ENCODE measurements at places on chromosomes 5 and 9.

GRCh38 chr9:106104887-106105286 is 410.5 kb downstream of the TMEM38B start:
- DNase-seq, result no peak

DNA sequence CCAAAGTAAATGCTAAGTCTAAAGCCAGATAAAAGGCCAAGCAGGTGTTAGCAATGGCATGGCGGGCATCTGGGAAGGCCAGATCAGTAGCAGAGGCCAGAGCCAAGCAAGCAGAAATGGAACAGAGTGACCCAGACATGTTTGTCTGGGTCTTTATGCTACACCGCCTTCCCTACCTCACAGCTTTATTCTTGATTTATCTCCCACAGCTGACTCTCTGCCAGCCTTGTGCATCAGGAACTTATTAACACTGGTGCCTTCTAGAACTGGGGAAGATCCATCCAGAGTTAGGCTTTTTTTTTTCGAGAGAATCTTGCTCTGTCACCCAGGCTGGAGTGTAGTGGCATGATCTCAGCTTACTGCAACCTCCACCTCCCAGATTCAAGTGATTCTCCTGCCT is 112.5 kb upstream of the SLC44A1 start:
- DNase-seq, result no peak

- DNase-seq, result no peak
These were observed 517 bp downstream of the KCNN2 start for GRCh38 chr5:114362197-114362976.

DNA sequence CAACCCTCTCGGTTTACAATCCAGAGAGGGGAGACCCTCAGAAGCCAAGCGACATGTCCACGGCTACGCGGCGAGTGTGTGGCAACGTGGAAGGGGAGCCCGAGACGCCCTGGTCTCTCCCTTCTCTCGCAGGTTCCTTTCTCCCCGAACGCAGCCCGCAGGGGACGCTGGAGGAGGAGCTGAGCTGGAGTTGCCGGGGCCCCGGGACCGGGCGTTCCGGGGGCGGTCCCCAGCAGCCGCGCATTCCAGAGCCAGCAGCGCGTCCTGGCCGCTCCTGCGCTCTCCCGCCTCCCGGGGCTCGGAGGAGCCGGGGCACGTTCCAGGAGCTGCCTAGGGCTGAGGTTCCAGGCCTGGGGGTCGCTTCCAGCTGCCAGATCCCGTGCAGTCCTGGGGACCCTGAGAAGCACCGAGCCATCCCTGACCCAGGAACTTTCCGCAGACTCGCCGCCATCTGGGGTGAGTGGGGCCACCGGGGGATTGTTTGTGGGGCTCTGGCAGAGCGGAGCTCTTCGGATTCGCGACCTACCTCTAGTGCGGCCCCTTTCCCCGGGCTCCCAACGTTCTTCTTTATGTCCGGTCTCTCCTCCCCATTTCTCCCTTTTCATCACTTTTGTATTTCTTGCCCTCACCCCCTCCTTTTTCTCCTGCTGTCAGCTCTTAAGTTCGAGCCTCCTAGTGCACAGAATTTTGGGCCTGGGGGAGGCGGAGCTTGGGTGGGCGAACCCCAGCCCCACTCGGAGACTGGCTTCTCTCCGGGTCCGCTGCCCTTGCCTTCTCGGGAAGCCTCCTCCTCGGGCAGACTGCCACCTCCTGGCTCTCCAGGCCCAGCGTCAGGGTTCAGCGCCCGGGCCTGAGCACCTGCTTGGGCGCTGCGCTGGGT is at the start of gene SMIM3:
Gene SMIM3 (plus strand): TSS at position 241 of the 880 bp plus-strand sequence. CDS start 16,684 bp downstream, outside the sequence.
- peak; percentile 66 for DNase-seq

GRCh38 chr5:6455571-6456200 is 7.0 kb downstream of the UBE2QL1 start:
- no peak for DNase-seq

DNA sequence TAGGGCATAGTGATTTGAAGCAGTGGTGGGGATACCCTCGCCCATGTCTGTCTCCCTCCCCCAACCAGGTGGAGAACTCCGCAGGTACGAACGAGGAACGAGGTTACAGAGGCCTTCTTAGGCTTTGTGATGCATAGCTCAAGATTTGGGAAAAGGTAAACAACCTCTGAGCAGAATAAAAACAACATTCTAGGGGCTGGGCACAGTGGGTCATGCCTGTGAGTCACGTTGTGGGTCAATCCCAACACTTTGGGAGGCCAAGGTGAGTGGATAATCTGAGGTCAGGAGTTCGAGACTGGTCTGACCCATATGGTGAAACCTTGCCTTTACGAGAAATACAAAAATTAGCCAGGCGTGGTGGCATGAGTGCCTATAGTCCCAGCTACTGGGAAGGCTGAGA is 3.6 kb upstream of the LCP2 start:
- DNase-seq, result no peak

- no peak for DNase-seq
These were observed 3.5 kb downstream of the RALGDS start for GRCh38 chr9:133117271-133118178.

DNA sequence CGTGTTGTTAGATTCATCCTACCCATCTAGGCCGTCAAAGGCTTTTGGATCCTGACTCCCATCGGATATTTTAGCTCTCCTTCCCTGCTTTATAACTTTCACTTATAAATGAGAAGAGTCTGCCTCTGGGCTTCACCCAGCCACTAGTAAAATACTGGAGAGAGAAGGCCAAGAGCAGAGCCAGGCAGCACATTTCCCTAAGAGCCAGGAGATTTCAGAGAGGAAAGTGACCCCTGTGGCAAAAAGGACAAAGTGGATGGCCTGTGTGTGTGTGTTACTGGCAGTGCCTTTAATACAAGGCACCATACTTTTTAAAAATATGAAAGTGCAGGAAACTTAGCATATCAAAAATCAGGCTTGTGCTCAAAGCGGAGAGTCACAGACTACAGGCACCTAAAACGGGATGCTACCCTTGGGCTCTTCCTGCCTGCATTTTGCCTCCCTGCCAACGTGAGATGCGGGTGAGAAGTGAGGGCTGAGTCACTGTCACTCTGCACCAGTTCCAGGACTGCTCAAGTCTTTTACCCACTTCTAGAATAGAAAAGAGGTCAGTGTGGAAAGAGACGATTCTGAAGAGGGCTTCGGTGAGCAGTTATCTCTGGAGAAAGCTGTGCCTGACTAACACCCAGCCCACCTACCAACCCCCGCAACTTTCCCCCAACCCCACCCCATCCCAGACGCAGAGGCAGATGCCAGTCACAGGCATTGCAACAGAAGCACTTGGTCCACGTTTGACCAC is 15.9 kb downstream of the NFIL3 start:
- no peak for DNase-seq

- DNase-seq, result peak; percentile 37
These were observed 490.2 kb upstream of the DAP start for GRCh38 chr5:11251247-11251646.

DNA sequence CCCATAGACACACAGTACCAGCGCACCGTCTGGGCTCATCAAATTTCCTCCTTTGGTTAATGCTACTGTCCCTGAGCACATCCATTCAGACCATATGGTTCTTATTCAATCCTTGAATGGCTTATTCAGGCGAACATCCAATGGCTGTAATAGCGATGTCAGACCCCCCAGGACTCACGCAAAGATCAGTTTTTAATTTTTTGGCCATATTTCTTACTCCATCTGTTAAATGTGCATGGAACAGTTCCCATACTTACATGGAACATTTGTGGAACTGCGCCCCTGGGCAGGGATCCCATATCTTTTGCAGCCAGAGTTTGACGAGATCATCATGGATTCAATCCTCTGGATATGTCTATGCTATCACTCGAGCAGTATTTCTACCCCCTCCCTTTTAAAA is 213.2 kb downstream of the ADAMTS6 start:
- DNase-seq, result no peak

GRCh38 chr5:163604013-163604412 is 98.6 kb downstream of the MAT2B start:
- DNase-seq, result no peak

DNA sequence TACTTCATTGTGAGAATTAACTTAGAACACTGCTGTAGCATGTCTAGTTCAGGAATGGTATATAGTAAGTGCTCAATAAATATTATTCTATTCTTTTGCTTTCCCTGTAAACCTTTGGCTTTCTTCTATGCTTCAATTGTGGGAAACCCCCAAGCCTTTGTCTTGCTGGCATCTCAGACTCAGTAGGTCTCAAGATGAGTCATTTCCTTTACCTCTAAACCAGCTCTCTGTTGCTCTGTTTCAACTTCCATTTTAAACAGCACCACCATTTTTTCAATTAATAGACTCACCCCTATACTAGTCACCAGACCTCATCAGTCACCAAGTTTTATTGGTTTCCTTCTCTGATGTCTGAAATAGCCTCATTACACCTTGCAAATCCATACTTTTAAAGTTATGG is 43.5 kb downstream of the DMAC1 start:
- DNase-seq, result no peak

GRCh38 chr5:77189421-77189820 is 21.1 kb upstream of the PDE8B start:
- DNase-seq, result no peak

DNA sequence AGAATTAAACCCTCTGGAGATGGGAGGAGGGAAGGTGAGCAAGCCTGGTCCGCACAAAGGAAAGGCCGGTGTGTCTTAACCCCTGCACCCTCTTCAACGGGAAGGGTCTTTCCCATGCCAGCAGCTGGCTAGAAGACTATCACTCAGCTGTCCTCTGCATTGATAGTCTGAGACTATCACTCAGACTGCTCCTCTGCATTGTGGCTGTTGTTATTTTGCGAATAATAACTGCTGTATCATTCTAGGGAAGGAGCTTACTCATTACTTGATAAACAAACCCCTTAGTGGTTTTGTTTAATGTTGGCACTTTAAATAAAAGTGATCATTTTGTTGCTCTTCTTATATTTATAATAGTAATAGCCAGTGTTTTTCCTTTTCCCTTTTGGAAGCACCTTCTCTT is 8.1 kb downstream of the TRIP13 start:
- no peak for DNase-seq

- DNase-seq, result no peak
These were observed 173.6 kb downstream of the DEPDC1B start for GRCh38 chr5:60526336-60526875.

DNA sequence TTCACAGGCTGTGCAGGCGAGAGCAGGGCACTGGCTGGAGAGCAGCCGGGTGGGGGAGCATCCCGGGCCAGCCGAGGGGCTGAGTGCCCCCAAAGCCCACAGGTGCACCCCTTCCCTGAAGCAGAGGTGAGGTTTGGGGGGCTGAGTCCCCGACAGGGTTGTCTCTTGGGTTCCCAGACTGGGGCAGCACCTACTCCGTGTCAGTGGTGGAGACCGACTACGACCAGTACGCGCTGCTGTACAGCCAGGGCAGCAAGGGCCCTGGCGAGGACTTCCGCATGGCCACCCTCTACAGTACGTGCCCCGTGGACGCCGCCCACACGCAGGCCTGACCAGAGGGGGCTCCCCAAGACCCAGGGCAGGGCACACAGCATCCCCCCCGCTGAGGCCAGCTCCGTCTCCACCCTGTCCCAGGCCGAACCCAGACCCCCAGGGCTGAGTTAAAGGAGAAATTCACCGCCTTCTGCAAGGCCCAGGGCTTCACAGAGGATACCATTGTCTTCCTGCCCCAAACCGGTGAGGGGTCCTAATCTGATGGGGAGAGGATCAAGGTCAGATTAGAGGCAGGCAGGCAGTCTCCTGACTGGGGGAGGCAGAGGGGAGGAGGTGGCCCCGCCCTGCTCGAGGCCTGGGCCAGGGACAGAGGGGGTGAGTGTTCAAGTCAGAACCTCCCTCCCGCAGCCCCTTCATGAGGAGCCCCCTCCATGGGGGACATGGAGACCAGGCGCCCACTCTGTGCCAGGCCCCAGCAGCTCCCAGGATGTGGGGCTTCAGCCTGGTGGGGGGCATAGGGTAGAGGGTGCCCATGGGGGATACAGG is 2.7 kb downstream of the PTGDS start:
- no peak for DNase-seq

DNA sequence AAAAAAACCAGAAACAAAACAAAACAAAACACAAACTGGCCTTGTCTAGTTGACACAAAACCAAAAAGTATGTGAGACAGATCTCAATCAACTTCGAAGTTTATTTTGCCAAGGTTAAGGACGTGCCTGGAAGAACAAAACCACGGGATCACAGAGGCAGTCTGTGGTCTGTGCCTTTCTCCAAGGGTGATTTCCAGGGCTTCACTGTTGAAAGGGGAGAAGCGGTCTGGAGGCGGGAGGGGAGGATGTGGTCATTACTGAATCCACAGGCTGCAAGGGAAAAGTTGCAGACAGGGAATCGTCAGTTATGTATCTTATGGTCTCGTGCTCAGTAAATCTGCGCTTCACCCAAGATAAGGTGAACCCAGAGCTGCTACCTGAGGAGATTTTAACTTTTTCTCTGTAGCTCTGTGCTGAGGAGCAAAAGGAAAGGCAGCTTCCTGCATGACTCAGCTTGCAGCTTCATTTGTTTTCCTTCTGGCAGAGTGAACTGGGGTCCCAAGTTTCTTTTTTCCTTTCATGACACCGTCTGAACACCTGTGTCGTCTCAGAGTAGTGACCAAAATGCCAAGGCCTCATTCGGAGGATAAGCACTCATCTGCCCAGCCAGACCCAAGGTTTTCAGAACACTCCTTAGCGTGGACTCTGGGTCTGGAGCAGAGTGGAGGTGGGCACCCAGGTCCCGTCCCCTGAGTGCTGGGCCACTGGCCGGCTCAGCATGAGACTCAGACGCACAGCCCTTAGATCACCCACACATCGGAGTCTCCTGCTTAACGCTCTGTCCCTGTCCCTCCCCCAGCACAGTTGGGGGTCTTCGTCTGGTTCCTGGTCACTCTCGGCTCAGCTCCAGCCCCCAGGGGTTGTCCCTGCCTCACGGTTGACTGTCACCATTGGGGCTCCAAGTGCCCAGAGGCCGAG is 25.9 kb downstream of the ROPN1L start:
- DNase-seq, result peak; percentile 78

GRCh38 chr9:34744295-34745221 is 34.6 kb upstream of the CCL21 start:
- no peak for DNase-seq

- no peak for DNase-seq
These were observed 121.9 kb downstream of the PHF2 start for GRCh38 chr9:93698140-93698908.

GRCh38 chr5:179381691-179382090 is 36.4 kb upstream of the ADAMTS2 start:
- DNase-seq, result no peak

DNA sequence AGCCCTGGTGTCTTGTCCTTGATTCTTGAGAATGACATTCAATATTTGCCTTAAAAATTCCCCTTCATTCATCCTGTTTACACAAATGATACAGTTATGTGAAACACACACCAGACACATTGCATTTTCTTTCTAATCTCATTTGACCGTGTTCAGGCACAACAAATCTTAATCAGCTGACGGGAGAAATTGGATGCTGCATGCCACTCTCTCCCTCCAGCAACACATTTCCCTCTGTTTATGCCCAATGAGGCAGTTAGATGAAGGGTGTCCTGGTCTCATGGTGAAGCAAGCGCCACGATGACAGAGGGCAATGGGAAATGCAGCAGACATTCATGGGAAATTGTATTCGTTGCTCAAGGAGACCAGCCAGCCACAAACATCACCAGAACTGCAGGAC is 3.2 kb upstream of the FGF1 start:
- DNase-seq, result no peak

DNA sequence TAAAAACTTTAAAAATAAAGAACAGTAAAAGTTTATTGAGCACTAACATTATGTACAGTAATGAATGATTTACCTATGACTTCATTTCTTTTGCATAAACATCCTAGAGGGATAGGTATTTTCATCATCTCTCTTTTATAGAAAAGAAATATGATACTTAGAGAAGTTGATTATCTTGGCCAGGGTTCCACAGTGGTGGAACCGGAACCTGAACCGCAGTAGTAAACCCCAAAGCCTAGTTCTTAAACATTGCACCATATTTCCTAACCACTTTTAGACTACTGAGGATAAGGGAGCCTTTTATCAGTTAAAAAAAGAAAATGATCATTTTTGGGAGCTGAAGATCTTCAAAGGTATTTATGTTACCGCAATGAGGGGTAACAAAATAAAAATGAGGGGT is 205.7 kb upstream of the SGCD start:
- no peak for DNase-seq

Measured in HTR-8/SVneo (cell line).